ENCODE measurements at places on chromosomes 2 and 18.
A peak's percentile ranks its signal among the peaks of the same experiment; 100 is the strongest.

- DNase-seq = no peak
Measured at GRCh38 chr18:44763327-44763726, 82.6 kb downstream of the SETBP1 start.

- no peak for DNase-seq
Measured at GRCh38 chr2:95010718-95011117, 14.8 kb upstream of the MAL start.

DNA sequence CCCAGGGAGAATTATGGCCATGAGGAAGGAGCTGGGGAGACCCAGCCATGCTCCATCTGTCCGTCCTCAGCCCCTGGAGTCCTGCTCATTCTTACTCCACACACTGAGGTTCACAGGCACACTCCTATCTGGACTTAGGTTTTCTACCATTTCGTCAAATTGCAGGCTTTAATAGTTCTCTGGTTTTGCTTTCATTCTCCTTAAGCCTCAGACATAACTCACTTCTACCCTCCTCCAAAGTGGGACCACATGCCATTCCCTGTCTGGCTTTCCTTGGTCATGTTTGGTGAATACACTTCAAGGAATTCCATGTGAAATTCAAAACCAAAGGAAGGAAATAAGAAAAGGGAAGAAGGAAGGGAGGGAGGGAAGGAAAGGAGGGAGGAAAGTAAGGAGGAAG is 115.7 kb downstream of the CMPK2 start:
- DNase-seq = no peak

- peak; percentile 37 for DNase-seq
Measured at GRCh38 chr2:121080013-121080772, 204.8 kb downstream of the TFCP2L1 start.

DNA sequence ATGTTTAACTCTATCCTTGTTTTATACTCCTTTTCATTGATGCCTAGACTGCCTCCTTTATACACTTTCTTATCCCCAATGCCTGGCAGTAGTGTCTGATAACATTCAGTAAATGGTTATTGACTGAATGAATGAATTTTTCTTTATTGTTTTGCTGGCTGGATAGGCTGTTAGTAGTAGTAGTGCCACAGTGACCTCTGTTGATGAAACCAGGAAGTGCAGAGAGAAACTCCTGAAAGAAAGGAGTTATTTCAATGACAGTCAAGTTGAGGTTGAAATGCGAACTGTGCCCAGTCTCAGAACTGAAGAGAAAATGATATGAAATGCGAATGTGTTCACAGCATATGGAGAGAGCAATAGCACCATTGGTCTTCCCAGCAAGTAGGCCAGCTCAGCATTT is 26.8 kb upstream of the SLC9A2 start:
- DNase-seq = peak; percentile 23

DNA sequence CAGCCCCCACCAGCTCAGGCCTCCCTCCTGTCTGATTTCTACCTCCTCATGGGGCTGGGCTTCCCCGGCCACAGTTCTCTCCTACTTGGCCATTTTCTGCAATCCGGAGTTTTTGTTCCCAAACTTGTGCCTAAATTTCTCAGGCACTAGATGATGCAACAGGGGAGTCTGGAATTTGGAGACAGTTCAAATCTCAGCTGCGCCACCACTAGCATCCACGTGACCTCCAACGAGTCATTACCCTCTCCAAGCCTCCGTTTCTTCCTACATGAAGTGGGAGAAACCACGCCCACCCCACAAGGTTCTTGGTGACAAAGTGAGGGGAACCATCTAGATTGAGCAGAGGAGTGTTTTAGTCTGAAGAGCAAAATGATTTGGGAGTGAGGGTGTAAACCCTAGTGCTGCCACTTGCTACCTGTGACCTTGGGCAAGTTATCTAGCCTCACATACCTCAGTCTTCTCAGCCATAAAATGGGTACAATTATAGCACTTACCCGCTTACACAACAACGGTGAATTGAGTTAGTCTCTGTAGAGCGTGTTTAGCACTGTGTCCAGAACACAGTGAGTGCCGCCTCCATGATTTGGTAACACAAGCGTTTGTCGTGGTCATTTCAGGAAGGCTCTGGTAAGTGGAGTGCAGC is 61.4 kb upstream of the ASAP2 start:
- no peak for DNase-seq

- no peak for DNase-seq
Measured at GRCh38 chr2:60515721-60516226, 37.7 kb downstream of the BCL11A start.

DNA sequence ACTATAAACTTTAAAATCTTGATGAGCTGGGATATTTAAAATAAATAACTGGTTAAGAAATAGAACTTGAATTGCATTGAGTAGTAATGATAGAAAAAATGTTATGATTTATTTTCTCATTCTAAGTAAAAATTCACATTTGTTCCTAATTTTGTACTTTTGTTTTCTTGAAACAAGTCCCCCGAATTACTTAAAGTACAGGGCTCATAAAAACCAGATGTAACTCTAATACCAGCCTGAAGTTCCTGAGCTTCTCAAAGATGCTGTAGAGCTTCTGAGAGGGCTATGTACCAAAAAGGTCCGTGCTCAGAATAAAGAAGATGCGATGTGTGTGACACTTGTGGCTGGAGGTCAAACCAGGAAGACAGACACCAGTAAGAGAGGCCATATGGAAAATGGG is 116.1 kb upstream of the TACR1 start:
- DNase-seq = no peak
